HEK293T (cell line): ENCODE measurements at places on chromosomes 2 and 18.
A peak's percentile ranks its signal among the peaks of the same experiment; 100 is the strongest.

GRCh38 chr2:177225965-177226360 lies 13.4 kb downstream of the HNRNPA3 start:
- no peak for DNase-seq

- no peak for DNase-seq
Observed at GRCh38 chr2:240760576-240761246, 59.3 kb downstream of the KIF1A start.

- no peak for DNase-seq
Observed at GRCh38 chr18:9992300-9992972, 78.6 kb downstream of the VAPA start.

GRCh38 chr2:6353669-6354068 lies 512.0 kb downstream of the CMPK2 start:
- no peak for DNase-seq

- DNase-seq, result peak; percentile 58
Observed at GRCh38 chr2:22355816-22356433, 1029.1 kb upstream of the KLHL29 start.

DNA sequence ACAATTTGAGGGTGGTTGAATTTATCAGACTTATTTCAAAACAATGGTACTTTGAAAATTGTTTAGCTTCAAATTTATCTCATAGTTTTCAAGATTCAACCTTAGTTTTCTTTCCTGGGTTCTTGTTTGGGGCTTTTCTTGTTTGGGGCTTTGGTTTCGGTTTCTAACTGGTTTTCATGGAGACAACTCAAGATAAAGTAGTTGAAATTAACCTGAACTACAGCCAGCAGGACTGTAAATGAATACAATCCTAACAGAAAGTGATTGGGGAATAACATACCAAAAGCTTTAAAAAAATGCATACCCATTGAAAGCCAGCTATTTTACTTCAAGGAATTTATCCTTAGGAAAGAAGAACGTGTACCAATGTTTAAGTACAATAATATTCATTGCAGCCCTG lies 133.5 kb upstream of the SLC14A2 start:
- no peak for DNase-seq

DNA sequence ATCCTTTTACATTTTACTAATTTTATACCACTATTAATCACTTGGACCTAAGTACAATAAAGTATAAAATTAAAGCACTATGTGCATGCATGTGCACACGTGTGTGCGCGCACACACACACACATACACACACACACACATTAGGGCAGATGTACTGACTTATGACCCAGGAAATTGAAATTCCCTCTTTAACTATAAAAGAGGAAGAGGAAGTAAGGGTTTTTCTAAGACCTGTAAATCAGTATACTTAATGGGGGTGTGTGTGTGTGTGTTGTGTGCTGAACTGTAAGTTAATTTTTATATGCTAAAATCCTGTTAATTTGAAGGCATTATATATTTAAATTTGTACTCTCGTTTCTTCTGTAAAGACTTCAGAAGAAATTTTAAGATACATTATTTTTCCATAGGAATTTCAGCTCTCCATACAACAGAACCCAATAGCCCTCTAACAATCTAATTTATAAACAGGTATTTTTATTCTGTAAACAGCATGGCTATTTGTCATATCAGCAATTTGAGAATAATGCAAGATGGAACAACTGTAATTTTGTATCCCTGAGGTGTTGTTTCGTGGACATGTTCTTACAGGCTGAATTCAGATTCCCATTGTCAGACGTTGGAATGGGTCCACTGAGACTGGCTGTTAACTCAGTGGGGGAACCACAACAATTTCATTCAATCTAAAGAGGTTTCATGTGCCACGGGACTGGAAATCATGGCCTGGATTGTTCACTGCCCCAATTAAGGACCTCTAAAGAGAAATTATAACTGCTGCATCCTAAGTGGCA lies 90.9 kb downstream of the PLA2R1 start:
- no peak for DNase-seq

GRCh38 chr2:65165558-65165957 lies 35.7 kb upstream of the RAB1A start:
- DNase-seq, result no peak

DNA sequence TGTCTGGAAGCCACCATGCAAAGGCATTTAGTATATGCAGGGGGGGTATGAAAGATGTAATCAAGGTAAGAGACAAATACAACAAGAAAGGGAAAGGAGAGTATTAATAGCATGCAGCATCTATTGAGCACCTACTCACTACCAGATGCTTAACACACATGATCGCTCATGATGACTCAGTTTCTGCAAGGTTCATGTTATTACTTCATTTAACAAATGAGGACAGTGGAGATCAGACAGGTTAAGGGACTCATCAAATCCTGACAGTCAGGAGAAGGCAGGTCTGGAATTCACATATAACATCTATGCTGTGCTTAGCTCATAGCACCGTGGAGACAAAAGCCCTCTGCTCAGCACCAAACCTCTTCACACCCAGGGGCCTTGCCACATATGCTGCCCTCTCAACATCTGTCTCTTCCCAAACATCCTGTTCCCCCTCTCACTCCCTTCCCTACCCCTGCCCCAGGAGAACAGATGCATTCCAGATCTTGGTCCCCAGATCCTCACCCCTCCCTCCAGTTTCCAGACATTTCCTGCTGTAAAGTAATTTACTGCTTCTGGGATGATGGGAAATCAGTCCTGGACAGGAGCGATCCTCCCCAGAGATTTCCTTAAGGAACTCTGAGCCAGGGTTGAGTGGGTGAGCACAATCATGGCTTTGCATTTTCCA lies 155.3 kb downstream of the ANTXR1 start:
- DNase-seq, result no peak

- peak; percentile 27 for DNase-seq
Observed at GRCh38 chr2:189024901-189025618, 50.9 kb downstream of the COL3A1 start.

DNA sequence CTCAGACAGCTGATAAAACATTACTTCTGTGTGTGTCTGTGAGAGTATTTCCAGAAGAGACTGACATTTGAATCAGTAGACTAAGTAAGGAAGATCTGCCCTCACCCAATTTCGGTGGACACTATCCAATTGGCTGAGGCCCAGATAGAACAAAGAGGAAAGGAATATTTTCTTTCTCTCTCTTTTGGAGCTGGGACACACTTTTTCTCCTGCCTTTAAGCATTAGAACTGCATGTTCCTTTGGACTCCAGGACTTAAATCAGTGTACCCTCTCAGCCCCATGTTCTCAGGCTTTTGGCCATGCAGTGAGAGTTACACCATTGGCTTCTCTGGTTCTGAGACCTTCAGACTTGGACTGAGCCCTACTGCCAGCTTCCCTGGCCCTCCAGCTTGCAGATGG lies 3.3 kb upstream of the SRBD1 start:
- DNase-seq, result no peak

DNA sequence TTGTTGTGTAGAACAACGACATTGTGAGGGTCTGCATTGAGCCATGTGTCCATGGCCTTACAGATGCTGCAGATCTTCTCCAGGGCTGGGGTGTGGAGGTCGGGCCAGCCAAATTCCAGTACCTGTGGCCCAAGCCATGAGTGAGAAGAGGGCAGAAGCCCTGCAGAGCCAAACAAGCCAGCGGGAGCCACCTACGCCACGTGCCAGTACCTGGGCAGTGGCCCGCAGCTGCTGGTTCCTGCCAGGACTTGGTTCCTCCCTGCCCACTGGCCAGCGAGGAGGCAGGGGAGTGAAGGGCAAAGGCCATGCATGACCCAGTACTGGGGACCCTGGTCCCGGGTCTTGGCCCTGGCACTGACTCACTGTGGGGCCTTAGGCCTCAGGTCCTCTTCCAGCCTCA lies 109.4 kb downstream of the TNS1 start:
- no peak for DNase-seq

- no peak for DNase-seq
Observed at GRCh38 chr2:110807522-110807921, 75.1 kb downstream of the ACOXL start.

DNA sequence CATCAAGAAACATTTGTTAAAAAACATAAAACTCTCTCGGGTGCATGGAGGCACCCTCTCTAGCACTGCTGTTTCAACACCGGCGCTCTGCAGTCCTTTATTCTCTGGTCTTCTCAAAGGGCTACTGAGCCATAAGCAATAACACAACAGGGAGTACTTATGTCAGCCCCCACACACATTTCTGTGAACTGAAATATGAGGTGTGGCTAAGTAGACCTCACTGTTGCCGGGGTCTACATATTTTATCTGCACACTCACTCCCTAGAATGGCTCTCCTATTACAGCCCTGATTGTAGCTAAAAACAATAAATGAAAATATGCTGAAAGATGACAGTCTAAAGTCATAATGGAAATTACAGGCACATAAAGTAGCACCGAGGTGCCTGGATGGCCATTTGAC lies 235.1 kb downstream of the GRB14 start:
- no peak for DNase-seq
